ENCODE measurements at places on chromosomes 5 and 9. TPM values are rescaled to one million over a fixed set of nuclear protein-coding genes. Genes with fewer than 3 reads are reported as not detected.

RAD50 gene
- 9.1 TPM for total RNA-seq

SPARC gene
- 644 TPM for total RNA-seq

SLC25A2 gene
- not detected for total RNA-seq

SLC36A3 gene
- not detected for total RNA-seq

Data from bronchus fibroblast of lung (primary cell).